ENCODE measurements at places on chromosomes 4 and X.

- DNase-seq: no peak
Observed at GRCh38 chr4:38717604-38718003, 53.6 kb downstream of the KLF3 start.

GRCh38 chr4:6306299-6306698 is 36.6 kb downstream of the WFS1 start:
- no peak for DNase-seq

DNA sequence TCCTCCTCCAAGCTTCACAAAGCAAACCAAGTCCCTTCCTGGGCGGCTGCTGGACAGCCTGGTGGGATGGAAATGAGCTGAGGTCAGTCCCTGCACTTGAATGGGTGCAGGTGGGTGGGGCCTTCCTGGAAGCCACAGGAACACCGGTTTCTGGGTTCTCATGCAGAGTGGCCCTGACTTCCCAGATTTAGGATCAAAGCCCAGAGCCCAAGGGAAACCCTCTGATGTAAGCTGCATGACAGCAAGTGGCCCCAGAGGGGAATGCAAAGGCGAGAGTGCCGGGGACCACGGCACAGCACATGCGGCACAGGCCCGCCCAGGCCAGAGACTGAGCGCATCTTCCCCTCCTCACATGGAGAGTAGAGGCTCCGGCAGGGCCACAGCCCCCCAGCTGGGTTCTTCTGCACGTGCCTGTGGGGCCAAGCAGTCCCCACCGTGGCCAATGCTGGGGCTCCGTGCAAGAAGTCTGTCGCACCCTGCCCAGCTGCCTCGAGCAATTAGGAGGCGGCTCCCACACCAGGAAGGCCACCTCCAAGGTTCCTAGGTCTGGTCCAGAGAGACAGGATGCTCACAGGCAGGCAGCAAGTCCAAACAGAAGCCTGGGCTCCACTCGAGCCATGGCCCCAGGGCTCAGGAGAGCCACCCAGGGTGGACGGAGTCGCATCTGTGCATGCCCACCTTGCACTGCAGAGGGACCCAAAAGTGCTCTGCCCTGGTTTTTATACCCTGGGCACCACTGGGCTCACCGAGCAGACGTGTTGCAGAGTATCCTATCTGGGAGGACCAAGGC is 83.0 kb downstream of the HTRA3 start:
- DNase-seq: no peak

DNA sequence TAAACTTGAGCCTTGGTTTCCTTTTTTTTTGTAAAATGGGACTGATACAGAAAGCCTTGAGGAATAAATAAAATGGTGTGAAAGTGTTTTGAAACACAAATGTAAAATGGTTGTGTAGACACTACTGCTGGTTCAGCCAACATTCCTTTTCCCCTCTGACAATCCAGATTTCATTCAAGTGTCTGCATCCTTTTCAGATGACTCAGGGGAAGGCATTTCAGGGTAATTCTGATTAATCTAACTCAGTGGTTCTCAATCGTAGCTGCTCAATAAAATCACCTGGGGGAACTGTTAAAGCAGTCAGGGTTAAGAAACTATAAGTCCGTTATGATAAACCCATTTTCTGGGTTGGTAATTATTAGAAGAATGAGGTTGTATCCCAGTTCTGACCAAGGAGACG is 4.6 kb downstream of the ARHGAP10 start:
- DNase-seq: no peak

DNA sequence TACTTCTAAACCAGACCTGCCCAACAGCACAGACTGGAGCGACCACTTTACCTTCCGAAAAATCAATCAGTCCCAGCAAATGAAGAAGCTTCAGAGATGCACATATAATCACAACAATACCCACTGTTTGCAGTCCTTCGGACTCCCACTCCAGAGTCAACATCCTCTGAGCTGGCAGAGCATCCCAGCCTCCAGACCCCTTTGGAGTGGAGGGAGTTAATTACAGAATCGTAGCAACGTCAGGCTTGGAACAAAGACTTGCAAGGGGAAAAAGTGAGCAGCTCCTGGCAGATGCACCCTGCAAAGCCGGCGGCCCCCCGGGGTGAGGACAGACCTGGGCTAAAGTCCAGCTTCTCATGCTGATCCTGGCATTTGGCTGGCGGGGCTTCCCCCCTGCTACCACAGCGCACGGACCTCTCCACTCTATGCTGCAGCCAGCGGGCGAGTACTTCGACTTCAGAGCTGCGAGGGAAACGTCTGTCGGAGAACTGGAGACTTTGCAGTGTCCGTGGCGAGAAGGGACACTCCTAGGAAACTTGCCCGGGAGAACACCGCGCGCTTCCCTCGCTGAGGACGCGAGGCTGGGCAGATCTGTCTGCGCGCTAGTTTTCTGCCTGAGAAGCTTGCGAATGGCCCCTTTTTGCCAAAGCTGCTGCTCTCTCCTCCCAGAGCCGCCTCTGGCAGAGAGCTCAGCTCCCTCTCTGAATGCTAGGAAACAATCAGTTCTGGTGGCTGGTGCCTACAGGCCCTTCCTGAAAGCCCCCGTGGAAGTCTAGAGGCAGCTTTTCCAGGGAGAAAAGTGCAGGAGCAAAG is 283.7 kb downstream of the PACRGL start:
- no peak for DNase-seq

GRCh38 chr4:80521438-80521837 is 185.9 kb downstream of the CFAP299 start:
- DNase-seq: no peak

GRCh38 chrX:38382663-38383062 is 30.3 kb downstream of the OTC start:
- no peak for DNase-seq

GRCh38 chrX:121050781-121051180 is 3.4 kb downstream of the GLUD2 start:
- no peak for DNase-seq

DNA sequence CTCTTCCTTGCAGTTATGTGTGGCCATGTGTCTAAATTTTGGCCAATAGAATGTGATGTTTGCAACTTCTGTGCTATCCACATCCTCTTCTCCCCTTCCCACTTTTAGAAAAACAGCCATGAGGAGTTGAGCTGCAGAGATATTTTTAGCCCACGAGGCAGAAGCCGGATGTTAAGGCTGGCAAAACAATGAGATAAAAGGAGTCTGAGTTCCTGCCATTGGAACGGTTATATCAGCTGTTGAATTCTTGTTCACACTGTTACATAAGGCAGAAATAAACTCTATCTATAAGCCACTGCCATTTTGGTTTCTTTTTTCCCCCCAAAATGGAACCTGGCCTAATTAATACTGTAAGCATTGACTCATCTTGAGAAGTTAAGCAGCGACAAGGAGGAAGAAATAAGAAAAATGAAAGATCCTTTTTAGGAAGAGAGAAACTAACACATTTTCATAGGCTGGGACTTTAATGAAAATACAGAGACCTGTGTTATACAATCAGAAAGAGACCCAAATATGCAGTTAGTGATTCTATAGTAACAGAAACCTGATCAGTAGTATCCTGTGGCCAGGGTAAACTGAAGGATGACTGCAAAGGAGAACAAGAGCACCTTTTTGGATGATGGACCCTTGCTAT is 200.5 kb downstream of the INPP4B start:
- no peak for DNase-seq

GRCh38 chrX:132041015-132041414 is 17.9 kb downstream of the STK26 start:
- no peak for DNase-seq

DNA sequence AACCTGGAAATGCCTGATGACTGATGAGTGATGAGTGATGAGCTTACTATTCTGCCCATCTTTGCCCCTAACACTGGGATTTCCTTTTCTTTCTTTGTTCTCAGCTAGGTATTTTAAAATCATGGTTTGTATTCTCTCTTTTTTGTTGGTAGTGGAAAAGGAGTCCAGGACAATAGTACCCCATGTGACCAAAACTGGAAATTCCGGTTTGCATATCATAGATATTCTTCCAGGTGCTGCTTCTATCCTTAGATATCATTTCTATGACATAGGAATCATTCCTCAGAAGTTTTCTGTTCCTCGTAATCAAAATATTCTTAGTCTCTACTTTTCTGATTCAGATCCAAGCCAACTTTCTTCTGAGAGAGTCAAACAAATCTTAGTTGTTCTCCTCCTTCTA is 320.5 kb upstream of the TET2 start:
- DNase-seq: no peak

GRCh38 chrX:122941806-122942205 is 242.3 kb upstream of the GRIA3 start:
- DNase-seq: no peak

- no peak for DNase-seq
Observed at GRCh38 chr4:4763822-4764557, 95.5 kb upstream of the MSX1 start.

DNA sequence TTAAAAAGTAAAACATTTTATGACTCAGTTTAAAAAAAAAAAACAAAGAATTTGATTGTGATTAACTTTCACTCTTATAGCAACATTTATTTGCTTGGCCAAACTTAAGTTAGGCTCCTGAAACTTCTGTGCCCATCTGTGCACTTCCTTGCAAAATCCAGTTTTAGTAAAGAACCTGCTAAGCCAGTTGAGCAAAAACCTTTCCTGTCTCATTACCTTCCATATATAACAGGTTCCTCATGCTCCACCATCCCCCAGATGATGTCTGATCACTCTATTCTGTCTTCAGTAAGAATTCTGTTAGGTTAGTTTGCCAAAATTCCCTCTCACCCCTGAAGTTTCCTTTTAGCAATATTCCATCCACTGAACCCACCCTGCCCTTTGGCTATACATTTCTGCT is 1200.5 kb downstream of the C4orf33 start:
- no peak for DNase-seq

DNA sequence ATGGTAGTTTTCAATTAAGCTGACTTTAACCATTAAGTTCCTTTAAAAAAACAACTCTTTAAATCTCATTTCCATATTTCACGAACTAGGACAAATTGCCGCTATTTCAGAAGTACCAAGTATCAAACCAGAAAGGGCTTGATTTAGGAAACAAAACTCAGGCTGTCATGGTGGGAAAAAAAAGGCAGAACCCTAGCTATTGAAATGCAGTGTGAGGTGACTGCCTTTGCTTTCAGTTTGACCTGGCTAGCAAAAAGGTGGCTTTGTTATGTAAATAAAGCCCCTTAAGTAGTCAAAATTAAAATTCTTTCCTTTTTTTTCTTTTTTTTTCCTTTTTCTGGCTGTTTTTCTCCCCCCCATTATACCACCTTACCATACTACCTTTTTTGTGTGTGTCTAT is 40.6 kb upstream of the CYP2U1 start:
- DNase-seq: no peak

DNA sequence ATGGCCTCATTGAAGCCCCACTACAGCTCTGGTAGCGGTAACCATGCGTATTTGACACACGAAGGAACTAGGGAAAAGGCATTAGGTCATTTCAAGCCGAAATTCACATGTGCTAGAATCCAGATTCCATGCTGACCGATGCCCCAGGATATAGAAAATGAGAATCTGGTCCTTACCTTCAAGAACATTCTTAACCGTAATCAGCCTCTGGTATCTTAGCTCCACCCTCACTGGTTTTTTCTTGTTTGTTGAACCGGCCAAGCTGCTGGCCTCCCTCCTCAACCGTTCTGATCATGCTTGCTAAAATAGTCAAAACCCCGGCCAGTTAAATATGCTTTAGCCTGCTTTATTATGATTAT is 876 bp downstream of the HPRT1 start:
- DNase-seq: no peak

DNA sequence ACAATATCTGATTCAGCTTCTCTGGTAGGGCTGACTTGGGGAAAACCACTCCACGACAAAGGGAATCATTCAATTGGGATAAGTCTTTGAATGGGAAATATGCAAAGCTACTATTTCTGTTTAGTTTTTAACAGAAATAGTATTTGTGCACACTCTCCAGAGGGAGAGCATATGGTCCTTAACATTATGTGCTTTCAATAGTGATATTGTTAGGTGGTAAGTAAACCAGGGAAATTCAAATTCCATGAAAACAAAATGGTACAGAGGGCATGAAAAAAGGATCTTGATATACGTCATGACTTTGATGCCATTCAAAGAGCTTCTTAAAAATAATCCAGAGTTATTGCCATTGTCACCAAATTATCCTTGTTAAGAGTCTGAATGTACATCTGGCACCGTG is 47.1 kb upstream of the CITED1 start:
- no peak for DNase-seq

GRCh38 chr4:101806914-101807313 is 16.4 kb downstream of the BANK1 start:
- no peak for DNase-seq

DNA sequence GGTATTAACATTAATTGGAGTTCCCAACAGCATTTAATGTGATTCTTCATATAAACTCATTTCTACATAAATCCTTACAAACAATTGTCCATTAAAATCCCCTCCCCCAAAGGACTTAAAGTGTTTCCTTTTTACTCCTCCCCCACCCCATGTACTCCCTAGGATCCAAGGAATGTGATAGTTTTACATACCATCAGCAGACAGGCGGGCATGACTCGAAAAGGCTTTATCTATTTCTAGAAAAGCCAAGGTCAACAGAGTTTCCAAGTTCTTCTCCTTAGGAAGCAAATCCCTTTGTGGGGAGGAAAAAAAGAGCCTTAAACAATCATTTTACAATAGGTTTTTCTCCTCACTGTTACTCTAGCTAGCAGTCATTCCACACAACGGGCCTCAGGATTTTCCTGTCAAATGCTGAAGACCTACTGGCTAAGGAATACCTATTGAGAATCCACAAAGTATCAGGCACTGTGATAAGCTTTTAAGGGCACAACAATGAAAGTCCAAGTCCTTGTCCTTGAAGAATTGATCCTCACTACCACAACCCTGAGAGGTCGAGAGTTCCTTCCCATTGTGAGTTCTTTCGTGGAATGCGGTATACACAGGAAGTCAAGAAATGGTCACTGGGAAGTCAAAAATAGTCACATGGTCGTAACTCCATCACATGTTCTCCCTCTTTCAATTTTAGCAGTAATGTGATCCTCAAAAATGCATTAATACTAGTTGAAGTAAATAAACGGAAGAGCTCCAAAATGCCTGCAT is 7.2 kb downstream of the PPM1K start:
- no peak for DNase-seq

DNA sequence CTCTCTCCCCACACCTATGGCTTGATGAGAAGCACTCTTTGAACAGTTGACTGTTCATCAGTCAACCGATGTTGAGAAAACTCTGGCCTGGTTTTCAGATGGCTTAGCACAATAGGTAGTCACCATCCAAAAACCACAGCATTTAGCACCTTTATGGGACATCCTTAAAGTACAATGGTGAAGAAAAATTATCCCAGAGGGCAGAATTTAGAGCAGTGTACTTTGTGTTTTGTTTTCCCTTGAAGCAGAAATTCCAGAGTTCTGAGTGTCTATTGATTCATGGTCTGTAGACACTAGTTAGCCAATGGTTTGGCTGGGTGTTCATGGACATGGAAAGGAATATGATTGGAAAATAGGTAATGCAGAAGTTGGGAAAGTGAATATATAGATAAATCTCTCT is 487.0 kb downstream of the PDHA2 start:
- DNase-seq: no peak

DNA sequence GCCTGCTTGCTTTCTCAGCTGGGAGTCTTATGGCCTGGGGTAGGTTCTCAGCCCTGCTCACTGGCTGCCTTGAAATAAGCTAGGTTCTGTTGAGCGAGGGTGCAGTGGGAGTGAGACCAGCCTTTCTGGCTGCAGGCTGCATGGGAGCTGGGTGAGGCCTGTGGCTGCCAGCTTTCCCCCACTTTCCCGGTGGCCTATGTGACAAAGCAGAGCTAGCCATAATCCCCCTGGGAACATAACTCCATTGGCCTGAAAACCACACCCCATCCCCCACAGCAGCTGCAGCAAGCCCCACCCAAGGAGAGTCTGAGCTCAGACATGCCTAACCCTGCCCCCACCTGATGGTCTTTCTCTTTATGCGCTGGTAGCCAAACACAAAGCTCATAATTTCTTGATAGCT is 118.9 kb downstream of the KLHL4 start:
- no peak for DNase-seq
